Smooth muscle cell of the brain vasculature (primary cell): ENCODE measurements at places on chromosomes 16 and 17.

GRCh38 chr16:54466233-54466632, 179.6 kb upstream of the IRX3 start:
- DNase-seq = no peak

DNA sequence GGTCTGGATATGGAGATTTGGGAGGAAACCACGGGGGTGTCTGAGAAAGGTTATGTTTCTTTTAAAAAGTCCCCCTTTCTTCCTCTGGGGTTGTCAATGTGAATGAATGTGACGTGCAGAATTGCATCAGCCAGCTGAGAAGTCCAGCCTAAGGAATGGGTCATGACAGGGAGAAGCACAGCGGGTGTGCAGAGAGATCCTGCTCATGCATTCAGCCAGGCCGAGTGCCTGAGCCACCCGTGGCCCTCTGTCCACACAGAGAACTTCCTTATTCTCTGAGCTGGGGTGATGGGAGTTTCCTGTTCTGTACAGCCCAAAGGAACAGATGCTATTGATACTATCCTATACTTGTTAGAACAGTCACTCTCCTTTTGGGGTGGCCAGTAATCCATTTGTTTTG, 117.9 kb downstream of the CPPED1 start:
- DNase-seq = peak; percentile 73

DNA sequence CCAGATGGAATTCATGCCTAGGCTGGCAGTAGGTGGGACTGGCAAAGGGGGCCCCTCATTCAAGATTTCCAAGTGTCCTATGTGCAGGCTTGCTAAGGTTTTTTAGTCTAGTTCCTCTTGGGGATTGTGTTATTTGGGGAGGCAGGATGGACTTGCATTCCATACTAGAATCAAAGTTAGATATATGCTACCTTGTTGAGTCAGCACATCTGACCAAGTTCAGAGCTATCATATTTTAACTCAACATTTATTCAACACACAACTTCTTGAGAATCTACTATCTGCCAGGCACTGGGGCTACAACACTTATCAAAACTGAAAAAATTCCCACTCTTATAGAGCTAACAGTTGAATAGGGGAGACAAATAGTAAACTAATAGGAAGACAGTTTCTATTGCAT, 6.7 kb downstream of the GP2 start:
- no peak for DNase-seq

- no peak for DNase-seq
Observed at GRCh38 chr16:89315791-89316581, 98.5 kb downstream of the ZNF778 start.

GRCh38 chr17:78168903-78169793, 767 bp downstream of the SYNGR2 start:
- no peak for DNase-seq
